ENCODE measurements at places on chromosomes 2 and 18.

DNA sequence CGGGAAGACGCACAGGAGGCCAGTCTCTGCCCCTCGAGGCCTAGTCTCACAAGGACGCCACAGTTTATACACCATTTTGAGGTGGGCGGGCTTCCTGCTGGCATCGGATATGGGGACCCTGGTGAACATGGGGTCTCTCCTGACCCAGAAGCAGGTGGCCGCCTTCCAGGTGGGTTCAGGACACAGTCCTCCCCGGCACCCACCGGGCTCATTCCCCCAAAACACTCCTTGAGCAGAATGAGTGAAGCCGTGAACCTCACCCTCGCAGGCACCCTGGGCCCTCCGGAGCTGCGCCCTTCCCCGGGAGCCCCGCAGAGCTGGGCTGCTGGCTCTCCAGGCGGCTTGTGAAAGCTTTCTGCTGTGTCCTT lies 6.5 kb downstream of the NFATC1 start:
- DNase-seq: no peak

GRCh38 chr2:237700512-237701032 lies 73.2 kb downstream of the LRRFIP1 start:
- DNase-seq: peak; percentile 36

GRCh38 chr2:85357736-85358135 lies 3.2 kb downstream of the ELMOD3 start:
- no peak for DNase-seq

- DNase-seq: no peak
These were observed 320.6 kb downstream of the GBX2 start for GRCh38 chr2:235847576-235847975.

GRCh38 chr18:9808295-9809241 lies 77.2 kb upstream of the TXNDC2 start:
- DNase-seq: no peak

DNA sequence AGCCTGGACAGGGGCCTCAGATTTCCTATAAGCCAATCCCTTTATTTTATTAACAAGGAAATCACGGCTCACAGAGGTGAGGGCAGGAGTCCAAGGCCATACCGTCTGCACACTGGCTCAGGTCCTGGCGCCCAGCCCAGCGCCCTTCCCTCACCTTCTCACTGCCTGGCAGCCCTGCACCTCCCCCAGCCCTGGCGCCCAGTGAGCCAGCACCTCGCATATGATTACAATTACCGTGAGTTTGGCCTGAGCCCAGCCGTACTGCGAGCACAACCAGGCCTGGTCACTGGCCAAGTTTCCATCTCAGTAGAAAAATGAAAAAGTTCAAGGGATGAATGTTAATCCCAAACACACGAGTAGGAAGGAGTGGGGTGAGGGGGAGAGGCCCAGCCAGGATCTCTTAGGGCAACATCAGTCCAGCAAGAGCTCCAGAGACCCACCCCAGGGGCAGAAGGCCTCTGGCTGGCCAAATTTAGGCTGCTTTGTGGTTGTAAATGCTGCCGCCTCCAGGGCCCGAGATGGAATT lies 68.4 kb downstream of the MCFD2 start:
- no peak for DNase-seq

GRCh38 chr18:58313491-58314032 lies 269.5 kb downstream of the NEDD4L start:
- no peak for DNase-seq
